ENCODE measurements at places on chromosomes 12 and 14.

- no peak for DNase-seq
Measured at GRCh38 chr14:31027847-31028246, 1.7 kb upstream of the STRN3 start.

DNA sequence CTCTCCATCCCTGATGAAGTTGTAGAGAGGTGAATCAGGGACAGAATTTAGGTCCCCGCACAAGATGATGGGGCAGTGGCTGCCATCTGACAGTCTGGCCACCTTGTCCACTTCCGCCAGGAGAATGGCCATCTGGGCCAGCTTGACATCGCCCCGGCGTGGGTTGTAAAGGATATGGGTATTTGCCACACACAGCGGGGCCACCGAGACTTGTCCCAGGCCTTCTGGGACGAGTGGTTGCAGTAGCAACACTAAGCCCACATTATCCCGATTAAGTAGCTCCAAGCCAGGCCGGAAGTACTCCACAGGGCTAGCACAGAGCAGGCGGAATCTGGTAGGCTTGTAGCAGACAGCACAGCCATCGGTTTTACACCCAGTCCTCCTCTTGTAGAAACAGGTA is 6.2 kb downstream of the ANGEL1 start:
- no peak for DNase-seq

- no peak for DNase-seq
Measured at GRCh38 chr14:100398044-100398443, 74.9 kb downstream of the SLC25A47 start.

GRCh38 chr12:115163710-115164109 is 479.7 kb upstream of the TBX3 start:
- DNase-seq, result no peak

GRCh38 chr12:104263580-104264358 is 39.8 kb upstream of the EID3 start:
- DNase-seq, result no peak

- no peak for DNase-seq
Measured at GRCh38 chr12:92898755-92899154, 30.3 kb downstream of the EEA1 start.

DNA sequence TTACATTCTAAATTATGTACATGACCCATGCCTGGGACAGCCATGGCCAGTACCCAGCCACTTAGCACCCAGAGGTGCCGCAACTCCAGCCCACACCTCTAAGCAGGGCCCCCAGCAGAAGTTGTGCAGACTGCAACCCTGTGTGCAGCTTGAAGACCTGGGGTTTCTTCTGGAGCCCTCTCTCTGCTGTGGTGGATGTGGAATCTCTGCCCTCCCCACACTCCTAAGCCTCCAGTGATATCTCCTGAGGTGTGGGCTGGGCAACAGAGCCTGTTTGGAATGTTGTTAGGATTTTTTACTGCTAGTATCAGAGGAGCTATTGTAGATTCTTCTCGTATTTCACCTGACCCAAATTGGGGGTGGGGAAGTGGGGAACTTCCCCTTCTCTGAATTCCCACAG is 59.4 kb upstream of the TUNAR start:
- no peak for DNase-seq

GRCh38 chr12:111057701-111058425 is 137.5 kb upstream of the MYL2 start:
- no peak for DNase-seq

DNA sequence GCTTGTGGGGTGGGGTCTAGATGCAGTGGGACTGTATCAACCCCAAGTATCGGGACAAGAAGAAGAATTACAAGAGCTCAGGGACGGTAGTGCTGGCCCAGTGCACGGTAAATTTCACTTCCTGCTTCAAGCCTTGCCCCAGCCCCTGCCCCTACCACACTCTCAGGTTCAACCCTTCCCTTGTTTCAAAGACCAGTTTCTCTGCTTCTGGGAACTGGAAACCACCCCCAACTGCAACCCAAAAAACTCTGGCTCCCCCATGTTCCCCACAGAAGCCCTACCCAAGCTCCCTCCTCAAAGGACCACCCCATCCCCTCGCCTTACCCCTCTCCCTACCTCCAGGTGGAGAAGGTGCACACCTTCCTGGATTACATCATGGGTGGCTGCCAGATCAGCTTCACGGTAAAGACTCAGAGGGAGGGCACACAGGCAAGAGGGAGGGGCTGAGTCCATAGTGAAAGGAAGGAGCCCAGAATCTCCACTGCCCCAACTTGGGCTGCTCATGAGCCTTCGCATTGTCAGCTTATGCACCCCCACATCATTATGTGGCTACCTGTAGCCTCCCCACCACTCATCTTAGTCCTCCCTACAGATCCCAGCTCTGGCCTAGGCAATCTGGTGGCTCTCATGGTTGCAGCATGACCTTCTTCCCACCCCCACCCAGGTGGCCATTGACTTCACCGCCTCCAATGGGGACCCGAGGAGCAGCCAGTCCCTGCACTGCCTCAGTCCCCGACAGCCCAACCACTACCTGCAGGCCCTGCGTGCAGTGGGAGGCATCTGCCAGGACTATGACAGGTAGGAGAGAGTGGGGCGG is 4.3 kb downstream of the CPNE6 start:
- no peak for DNase-seq

DNA sequence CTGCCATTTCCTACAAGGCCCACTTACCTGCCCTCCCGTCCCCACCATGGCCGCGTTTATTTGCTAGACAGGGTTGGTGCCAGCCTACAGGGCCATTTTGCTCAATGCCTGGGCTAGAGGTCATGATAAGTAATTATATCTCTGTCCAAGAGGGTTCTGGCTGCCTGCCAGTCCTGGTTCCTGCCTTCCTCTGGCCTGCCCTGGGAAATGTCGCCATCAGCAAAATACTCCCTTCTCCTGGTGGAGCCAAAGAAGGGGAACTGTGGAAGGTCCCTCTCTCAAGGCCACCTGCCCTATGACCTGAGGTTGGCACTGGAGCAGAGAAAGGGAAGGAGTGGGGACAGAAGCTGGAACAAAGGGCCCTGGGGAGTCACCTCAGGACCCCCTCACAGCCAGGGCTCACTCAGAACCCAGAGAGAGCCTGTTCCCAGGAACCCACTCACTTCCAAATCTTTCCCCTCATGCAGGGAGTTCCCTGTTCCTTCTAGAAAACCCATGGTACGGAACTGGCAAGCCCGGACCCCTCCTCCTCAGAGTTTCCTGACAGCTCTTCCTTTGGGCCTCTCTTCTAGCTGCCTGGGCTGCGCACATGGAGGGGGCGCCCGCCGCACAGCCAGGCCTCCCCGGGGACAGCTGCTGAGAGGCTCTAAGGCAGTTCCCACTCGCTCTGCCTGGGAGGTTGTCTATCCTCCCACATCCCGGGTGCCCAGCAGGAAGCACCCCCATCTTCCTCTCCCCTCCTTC is 280.5 kb downstream of the DPF3 start:
- DNase-seq, result no peak

DNA sequence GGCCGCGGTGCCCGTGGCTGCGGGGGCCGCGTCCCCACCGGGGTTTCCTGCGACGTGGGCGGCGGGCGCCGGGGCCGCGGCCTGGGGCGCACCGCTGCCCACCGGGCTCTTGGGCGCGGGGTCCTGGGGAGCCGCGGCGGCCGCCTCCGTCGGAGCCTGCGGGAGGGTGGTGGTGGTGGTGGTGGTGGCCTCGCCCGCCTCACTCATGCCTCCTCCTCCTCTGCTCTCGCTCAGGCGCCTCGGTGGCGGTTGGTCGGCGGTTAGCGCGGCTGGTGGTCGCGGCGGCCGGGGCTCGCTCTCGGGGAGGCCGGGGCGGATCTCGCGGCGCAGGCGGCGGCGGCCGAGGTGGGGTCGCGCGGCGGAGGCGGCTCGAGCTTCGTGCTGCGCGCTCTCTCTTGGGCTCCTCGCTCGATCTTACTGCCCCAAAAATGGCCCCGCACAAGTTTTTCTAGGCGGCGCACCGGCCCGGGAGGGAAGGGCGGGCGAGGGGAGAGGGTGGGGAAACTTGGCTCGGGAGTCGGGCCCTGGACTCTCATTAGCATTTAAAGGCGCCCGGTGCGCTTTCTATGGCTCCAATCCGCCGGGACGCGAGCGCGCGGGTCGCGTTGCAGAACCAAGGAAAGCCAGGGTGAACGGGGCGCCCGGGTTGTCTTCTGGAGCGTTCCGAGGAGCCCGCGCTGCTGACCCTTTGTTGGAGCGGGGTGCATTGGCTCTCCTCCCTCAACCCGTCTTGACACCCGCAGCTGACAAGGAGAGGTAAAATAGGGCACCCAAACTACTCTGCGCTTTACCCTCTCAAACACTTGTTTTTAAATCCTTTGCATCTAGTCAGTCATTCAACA is at the start of gene YBX3:
Gene YBX3, minus strand, starts transcription at position 419 of the 842 bp plus-strand sequence. Its CDS starts 212 bp downstream, at position 207.
- DNase-seq, result peak; percentile 24

GRCh38 chr12:89064780-89065179 is 287.5 kb downstream of the DUSP6 start:
- no peak for DNase-seq

Measured in activated naive CD4-positive, alpha-beta T cell treated with Interleukin-2 at 50 U/mL for 16 hours (primary cell).